ENCODE measurements at places on chromosomes 2 and 18. TPM values are rescaled to one million over a fixed set of nuclear protein-coding genes. Genes with fewer than 3 reads are reported as not detected.

DNA sequence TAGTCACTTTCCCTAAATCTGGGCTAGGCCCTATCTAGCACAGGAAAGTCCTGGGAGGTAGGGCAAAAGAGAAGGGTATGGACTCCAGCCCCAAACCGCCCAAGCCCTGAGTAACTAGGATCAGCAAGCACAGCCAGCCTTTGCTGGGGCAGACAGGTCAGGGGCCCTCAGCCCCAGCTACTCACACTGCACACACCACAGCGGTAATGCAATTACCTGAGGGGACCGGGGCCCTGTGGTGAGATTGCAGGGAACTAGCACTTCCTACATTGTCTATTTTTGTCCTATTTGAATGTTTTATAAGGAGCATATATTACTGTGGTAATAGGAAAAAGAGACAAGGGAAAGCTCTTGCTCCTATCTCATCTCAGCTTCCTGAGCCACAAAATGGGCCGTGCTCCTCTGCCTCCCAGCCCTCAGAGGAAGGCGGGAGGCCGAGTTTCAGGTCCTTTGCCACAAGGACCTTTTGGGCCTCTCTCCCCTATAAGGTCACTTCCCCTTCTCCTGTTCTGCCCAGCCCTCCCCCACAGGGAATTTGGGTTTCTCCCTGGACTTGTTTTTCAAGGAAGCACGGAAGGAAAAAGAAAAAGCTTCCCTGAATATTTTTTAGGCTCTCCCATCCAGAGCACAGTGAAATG lies 20.5 kb downstream of the RAB11FIP5 start:
- DNase-seq: no peak

DNA sequence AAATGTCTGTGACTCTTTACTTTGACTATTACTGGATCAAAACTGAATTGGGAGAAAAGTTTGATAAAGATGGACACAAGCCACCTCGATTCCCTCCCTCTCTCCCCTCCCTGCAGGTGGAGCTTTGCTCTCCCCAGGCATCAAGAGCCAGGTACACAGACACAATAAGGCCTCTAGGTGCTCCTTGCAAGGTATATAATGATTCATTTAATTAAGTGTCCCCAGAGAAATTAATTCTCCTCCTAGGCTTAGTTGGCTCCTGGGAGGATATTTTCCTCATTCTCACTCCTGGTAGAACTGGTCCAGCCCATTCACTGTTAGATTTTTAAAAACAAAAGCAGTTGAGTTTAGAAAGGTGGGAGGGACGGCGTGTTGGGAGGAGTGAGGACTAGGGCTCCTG lies 352.4 kb upstream of the SMIM21 start:
- DNase-seq: no peak

DNA sequence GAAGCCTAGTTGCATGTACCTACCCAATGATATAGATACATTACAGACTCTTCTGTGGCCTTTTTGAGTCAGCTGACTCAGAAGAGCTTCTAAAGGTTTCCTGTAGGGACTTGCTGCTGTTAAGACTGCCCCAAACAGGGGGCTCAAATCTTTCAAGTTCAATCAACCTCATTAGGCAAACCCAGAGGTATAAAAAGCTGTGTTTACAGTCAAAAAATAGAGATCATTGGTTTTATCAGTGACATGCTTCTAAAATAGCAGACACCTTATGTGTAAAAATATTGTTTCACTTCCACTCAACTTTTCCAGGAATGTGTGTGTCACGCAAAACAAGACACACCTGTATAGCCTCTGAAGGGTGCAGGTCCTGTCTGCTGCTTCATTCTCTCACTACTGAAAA lies 624.3 kb upstream of the FANCL start:
- DNase-seq: no peak

Gene LOXHD1
- 0.49 TPM for polyA plus RNA-seq

Gene CD207
- 1.8 TPM for polyA plus RNA-seq

- DNase-seq: no peak
Measured at GRCh38 chr2:236859908-236860307, 225.8 kb upstream of the COPS8 start.

- DNase-seq: no peak
Measured at GRCh38 chr2:9298583-9298982, 92.0 kb downstream of the ASAP2 start.

GRCh38 chr2:196750291-196750923 lies 49.1 kb downstream of the GTF3C3 start:
- no peak for DNase-seq

DNA sequence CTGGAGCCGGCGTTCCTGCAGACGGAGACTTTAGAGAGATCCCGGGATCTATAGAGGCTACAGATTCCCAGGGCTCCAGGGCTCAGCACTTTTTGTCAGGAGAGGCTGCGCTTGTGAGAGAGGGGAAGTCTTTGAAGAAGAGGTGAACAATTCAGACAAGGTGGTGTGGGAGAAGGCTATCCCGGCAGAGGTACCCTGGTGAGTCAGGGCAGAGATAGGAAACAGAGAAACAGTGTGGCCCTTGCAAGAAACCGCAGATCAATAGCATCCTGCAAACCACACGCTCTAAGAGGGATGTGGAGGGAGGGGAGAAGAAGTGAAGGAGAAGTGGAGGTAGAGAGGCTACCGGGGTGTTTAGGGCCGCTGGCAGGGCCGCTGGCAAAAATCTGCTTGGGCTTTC lies 160.5 kb upstream of the APCDD1 start:
- no peak for DNase-seq

- no peak for DNase-seq
Measured at GRCh38 chr2:133489146-133489545, 79.1 kb downstream of the NCKAP5 start.

- no peak for DNase-seq
Measured at GRCh38 chr2:15053542-15053941, 421.0 kb downstream of the LRATD1 start.

DNA sequence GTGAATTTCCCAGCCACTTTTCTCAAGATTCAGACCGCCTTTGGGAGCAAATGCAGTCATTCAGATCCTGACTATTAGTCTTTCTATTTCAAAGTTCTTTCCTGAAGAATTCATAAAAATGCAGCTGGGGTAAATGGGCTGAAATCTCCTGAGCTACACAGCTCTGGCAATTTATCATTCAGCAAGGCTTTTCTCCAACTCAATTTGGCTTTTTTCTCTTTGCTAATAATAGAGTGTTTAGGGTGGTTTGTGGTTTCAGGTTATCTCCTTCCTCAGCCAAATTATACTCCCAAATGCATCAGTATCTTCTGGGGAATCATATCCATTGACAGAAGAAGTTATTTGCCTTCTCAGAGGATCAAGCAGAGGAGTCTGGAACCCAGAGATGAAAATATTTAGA lies 282.4 kb upstream of the SLC14A2 start:
- no peak for DNase-seq

DNA sequence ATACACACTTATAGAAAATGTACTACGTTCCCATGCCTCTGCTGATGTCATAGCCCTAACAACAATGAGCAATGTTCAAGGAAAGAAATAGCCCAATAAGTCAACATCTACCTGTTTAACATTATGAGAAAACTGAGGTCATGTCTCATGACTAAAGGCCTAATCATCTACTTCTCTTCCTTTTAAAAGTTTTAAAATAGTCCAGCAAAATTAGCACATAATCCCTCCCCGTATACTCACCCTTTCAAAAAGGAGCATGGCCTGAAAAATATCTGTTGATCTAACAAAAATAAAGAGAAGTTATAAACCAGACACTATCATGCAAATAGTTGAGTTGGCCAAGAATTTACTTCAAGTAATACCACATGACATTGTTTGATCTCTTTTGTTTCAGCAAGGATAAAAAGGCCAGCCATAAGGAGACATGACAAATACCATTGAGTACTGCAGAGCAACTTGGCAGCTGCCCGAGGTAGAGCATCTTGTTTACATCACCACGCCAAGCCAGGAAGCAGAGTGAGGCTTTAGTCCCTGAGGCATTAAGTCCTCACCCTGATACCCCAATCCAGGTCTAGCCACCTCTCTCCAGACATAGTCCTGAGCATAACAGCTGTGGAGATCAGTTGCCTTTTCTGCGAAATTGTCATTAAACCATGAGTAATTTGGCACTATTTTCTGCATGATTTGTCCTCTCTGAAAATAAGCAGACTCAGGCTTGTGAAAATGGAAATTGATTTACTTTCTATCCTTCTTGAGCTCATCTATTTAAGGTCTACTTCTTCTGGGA lies 137.4 kb upstream of the ETAA1 start:
- peak; percentile 81 for DNase-seq

Gene PAX8
- 0.89 TPM for polyA plus RNA-seq

DNA sequence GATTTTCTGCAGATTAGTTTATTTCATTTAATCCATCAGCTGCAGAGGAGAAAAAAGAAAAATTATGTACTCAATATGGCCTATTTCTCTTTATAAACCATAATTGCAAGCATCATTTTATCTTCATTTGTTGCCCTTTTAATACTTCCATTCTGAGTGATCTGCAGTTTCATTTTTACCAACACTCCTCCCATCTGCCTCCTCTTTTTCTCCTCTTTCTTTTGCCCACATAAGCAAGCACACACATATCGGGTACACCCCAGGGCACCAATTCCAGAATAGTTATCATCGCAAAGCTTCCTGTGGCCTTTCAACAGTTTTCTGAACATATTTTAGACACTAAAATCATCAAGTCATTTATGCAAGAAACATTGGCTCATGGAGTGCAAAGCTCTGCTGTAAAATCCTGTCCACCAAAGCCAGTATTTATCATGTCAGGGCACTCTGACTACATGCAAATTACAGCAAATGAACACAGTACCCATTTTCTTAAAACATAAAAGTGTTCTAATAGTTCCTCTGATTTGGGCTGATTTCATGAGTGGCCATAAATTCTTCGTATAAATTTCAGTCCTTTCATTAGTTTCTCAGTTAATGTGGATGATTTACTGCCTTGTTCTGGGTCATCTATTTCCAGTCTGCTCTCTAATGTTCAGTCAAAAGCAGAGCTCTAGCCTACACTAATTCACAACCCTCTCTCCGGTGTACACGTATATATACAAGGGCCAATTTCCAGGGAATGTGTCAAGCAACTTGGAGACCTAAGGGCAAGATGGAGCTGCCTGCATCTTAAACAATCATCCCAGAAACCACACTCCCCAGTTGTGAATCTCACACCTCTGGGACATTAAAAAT lies 281.3 kb downstream of the STK39 start:
- no peak for DNase-seq

- no peak for DNase-seq
Measured at GRCh38 chr2:186675380-186675779, 18.5 kb upstream of the FAM171B start.

DNA sequence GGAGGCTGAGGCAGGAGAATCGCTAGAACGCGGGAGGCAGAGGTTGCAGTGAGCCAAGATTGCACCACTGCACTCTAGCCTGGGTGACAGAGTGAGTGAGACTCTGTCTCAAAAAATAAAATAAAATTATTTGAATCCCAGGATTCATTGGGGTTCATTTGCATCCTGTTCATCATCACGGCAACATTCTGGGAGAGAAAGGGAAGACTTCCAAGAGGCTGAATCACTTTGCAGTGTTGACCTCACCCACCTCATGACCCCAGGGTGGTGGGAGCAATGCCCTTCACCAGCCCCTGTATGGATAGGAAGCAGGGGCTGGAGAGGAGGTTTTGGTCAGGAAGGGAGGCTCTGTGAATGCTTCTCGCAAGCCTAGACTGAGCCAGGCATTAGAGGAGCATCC lies 195.6 kb downstream of the CTIF start:
- DNase-seq: no peak

- no peak for DNase-seq
Measured at GRCh38 chr2:51866361-51866760, 834.4 kb upstream of the NRXN1 start.

DNA sequence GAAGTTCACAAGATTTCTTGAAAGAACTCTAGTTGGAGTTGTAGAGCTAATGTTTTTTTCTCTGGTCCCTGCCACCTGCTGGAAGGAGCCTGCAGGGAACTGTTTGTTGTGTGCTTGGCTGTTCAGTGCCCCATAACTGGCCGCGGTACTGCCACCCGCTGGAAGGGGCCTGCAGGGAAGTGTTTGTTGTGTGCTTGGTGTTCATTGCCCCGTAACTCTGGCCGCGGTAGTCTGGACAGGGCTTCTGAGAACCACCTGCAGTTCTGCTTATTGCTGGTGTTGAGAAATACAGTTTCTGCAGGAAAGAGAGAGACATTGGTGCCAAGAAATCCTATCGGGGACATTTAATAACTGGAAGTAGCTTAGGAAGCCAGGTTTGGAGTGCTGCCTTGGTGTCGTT lies 58.1 kb downstream of the AGAP1 start:
- peak; percentile 57 for DNase-seq

DNA sequence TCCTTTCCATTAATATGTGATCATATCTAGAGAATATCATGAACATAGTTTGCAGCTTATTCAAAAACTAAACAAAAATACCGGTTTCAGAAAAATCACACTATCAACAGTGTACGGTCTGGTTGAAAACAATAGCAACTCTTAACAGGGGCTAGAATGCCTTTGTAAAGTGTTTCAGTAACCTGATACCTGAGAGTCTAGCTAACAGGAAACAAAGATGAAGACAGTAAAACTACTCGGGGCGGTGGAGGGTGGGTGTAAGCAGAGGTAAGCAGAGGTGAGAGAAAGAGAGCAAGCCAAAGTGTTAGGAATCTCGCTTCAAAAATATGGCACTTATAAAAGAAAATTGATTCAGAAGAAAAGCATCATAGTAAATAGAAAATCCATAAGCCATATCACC lies 109.0 kb upstream of the RGPD4 start:
- no peak for DNase-seq

DNA sequence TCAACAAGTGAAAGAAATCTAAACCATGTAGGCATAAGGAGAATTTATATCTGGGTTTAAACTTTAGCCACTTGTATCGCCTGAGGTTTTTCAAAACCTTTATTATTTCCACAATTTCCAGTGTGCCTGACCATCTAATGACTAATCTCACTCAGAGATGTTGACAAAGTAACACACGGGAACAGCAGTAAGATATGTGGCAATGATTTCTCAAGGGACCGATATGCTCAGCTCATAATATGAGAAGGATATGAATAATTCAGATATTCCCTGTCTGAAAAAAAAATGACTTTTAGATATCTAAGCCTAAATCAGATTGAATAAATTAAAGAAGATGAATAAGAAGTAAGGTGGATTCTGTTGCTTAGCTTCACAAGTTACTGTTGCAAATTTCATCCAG lies 43.5 kb downstream of the TMEM163 start:
- DNase-seq: no peak

- no peak for DNase-seq
Measured at GRCh38 chr18:67845035-67845434, 328.5 kb upstream of the DSEL start.

Gene GRHL1
- polyA plus RNA-seq: 1.8 TPM

Gene COLEC12
- 10.3 TPM for polyA plus RNA-seq

GRCh38 chr2:4745056-4745991 lies 946.9 kb upstream of the SOX11 start:
- peak; percentile 53 for DNase-seq

DNA sequence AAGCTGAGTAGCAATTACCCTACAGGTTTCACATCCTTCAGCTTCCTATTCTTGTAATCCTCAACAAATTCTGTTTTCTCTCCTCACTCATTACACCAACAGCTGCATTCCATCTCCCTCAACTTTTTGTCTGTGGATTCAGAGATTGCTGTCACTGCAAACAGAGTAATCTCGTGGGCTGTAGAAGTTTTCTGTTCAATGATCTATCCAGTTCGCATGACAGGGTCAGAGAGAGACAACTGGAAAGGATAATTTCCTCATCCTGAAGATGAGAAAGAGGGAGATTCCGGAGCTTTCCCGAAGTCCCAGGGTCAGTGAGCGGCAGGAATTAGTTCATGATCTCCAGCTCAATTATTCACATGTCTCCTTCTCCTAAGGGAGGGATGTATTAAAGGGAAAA lies 75.7 kb downstream of the MYO5B start:
- DNase-seq: peak; percentile 81
